ENCODE measurements at places on chromosomes 13 and 19.
A peak's percentile ranks its signal among the peaks of the same experiment; 100 is the strongest.

- DNase-seq = no peak
These were observed 41.3 kb upstream of the RCBTB2 start for GRCh38 chr13:48574041-48574796.

- no peak for DNase-seq
These were observed 64.6 kb upstream of the C1QTNF9 start for GRCh38 chr13:24244802-24245201.

- DNase-seq = no peak
These were observed 5.5 kb downstream of the SIN3B start for GRCh38 chr19:16834747-16835146.

DNA sequence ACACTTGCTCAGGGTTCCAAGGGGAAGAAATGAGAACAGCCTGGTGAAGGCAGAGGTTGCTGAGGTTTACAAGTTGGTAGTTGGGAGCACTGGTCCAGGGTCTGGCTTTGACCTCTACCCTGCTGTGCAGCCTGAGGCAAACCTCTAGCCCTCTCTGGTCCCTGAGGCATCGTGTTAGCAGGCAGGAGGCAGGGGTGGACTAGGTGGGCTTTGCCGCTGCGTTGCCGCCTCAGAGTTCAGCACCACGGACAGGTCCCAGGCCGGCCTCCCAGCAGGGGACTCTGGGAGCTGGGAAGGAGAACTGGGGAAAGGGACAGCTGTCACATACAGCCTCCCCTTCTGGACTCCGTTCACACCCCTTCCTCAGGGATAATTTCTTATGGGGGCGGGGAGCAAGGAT lies 3.1 kb downstream of the NCAN start:
- DNase-seq = peak; percentile 87

- no peak for DNase-seq
These were observed 245.4 kb downstream of the SHISA2 start for GRCh38 chr13:25806264-25806974.

- peak; percentile 94 for DNase-seq
These were observed 9.4 kb downstream of the C19orf81 start for GRCh38 chr19:50658441-50659317.

Data from neural progenitor cell (in vitro differentiated cells).